ENCODE measurements at places on chromosomes 12 and 14.

DNA sequence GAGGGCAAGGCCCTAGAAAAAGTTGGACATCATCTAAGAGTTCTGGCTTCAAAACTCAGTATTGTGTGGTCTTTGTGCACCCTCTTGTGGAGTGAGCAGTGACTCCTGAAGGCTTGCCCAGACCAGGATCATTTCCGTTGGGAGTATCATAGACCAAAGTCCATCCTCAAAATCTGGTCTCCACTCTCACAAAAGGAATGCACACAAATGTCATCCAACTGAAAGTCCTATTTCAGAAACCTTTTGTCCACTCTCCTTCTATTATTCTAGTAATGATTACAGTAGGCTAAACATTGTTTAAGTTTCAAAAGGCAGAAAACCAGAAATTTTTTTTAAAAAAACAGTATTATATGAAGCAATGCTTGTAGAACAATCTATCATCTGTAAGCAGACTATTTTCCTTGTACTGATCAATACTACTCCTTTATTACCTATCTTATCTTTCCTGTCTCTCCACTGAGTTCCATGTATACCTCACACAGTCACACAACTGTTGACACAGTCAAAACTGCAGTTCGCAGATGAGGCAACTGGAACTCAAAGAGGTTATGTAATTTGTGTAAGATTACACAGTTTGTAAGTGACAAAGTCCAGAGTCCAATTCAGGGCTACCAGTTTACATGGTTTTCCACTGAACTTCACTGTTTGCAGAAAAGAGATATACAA, 41.4 kb downstream of the COX16 start:
- DNase-seq = no peak

DNA sequence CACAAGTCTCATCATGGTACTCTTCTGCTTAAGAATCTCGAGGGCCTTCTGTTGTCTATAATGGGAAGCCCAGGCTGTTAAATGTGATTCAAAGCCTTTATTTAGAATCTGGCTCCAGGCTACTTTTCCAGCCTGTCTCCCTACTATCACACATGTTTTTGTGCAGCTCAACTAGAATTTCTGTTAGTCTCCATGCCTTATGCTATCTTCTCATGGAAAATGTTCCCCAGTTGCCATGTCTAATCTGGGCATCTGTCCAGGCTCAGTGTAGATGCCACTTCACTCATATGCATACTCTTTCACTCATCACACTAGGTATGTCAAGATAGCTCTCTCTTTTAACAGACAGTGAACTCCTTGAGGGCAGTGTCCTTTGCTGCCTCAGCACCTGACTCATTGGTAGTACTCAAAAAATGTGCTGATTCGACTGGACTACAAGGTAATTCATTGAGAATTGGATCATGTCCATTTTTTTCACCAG, 145.3 kb downstream of the TTLL5 start:
- no peak for DNase-seq

DNA sequence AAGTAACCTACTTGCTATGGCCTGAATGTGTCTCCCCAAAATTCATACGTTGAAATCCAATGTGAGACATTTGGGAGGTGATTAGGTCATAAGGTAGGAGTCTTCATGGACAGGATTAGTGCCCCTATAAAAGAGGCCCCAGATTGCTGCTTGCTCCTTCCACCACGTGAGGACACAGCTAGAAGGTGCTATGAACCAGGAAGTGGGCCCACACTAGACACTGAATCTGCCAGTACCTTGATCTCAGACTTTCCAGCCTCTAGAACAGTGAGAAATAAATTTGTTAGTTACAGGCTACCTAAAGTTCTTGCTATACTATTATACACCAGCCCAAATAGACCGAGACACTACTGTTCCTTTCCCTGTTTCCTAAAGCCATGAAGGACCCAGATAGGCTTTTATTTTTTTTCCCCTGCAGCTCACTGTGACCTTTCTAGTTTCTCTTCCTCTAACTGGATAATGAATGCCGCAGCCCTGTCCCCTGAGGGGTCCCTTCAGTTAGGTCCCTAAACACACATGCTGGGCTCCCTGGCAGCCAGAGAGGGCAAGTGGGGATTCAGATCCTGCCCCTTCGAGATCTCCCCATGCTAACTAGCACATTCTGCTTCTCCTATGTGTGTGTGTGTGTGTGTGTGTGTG, 19.3 kb downstream of the SLC25A3 start:
- DNase-seq = no peak

GRCh38 chr14:65033181-65033580, 46.5 kb downstream of the FNTB start:
- DNase-seq = no peak

GRCh38 chr14:47328376-47328775, 347.0 kb downstream of the MDGA2 start:
- DNase-seq = no peak

GRCh38 chr14:98952593-98953350, 319.2 kb downstream of the BCL11B start:
- peak; percentile 82 for DNase-seq

DNA sequence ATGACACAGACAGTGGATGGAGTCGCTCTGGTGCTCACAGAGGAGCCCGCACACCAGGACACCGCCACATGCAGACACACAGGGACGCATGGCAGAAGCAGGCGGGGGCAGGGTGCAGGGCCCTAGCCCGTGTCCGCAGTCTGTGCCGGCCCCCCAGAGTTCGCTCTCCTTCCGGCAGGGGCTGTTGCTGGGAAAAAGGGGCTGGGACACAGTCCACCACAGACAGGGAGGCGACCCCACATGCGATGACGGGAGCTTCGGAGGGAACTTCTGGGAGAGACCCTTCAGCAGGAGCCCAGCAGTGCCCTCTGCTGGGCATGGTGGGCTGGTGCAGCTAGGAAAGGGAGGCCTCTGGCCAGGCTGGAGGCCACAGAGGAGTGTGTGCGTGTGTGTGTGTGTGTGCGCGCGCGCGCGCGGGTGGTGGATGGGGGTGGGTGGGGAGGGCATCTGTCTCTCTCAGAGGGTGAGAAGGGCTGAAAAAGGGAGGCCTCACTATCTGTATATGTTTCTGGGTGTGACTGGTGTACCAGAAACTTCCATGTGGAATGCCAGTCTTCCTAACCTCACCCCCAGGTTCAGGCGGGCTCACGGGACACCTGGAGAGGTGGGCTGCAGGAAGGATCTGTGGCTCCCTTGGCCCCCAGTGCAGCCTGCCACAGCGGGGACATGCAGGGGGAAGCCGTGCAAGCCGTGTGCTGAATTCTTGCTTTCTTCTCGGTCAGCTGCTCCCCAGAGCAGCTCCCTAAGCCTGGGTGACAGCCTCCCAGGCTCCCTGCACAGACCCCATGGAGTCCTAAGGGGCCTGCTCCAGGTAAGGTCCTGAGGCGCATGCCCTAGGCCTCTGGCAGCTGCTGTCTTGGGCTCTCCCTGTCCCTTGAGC, 60.7 kb downstream of the PLEKHG3 start:
- no peak for DNase-seq

GRCh38 chr12:47249719-47250357, 170.1 kb upstream of the AMIGO2 start:
- DNase-seq = no peak

- DNase-seq = no peak
Measured at GRCh38 chr12:78759367-78759766, 105.2 kb upstream of the SYT1 start.

GRCh38 chr14:33950320-33951182, at the start of gene EGLN3:
EGLN3 (minus strand) TSS chr14:33951074; CDS start chr14:33950752, 322 bp downstream.
- DNase-seq = no peak

- DNase-seq = no peak
Measured at GRCh38 chr14:22549981-22550673, 38.9 kb downstream of the DAD1 start.

DNA sequence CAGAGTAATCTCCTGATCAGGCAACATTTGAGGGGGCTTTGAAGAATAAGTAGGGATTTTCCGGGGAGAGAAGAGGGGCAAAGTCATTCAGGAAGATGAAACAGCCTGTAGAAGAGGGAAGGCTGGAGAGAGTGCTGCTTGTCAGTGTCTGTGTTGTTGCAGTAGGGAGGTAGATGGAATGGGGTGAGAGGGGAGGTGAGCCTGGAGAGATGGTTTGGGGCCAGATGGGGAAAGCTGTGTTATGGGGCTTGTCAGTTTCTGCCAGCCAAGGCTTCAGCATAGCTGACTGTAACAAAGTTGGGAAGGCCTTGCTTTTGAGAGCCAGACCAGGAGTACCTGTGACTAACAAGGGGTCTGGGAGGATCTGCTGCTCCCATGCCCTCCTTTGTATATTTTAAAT, 18.0 kb downstream of the BICD1 start:
- no peak for DNase-seq

DNA sequence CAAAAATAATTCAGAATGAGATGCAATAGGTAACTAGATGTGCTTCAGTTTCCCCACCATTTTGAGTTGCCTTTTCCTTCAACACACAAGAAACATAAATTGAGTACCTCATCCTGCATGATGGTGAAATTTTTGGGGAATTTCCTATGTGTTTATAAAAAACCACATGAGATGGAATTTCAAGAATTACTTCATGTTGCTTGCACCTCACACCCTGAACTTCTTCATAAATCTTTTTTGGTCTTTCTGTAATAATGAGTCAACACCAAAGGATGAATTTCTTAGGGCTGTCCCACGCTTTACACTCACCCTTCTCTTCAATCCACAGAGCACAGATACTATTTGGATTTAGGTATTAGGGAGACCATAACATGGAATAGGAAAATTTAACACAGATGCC, 22.6 kb upstream of the LUM start:
- no peak for DNase-seq

GRCh38 chr14:71141701-71142374, 234.6 kb downstream of the PCNX1 start:
- no peak for DNase-seq

GRCh38 chr14:90739318-90740068, 76.7 kb downstream of the TTC7B start:
- DNase-seq = peak; percentile 42

DNA sequence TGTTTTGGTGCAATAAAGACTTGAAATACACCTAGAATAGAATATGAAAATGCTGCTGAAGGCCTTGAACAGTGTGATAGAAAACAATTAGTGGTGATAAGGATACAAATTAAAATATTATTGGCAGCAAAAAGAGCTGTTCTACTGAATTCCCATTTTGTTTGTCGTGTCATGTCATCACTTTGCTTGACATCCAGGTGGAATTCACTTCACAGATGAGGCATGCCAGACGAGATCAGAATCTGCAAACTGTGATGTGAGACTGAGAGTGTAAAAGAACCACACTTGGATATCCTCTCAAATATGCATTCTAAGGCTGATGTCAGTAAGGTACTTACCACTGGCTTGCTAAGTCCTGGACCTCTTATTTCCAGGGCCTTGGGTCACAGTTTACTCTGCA, 635.1 kb upstream of the STXBP6 start:
- DNase-seq = no peak

DNA sequence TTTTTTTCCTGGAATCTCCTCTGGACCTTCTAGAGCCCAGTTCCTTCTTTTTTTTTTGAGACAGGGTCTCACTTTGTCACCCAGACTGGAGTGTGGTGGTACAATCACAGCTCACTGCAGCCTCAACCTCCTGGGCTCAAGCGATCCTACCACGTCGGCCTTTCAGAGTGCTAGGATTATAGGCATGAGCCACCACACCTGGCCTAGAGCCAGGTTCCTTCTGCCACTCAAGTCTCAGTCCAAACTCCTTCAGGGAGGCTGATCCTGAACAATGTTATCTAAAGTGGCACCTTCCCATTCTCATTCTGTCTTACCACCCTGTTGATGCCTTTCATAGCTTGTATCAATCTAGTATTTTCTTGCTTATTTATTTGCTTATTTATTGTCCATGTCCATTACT, 22.3 kb upstream of the ELK3 start:
- DNase-seq = no peak

DNA sequence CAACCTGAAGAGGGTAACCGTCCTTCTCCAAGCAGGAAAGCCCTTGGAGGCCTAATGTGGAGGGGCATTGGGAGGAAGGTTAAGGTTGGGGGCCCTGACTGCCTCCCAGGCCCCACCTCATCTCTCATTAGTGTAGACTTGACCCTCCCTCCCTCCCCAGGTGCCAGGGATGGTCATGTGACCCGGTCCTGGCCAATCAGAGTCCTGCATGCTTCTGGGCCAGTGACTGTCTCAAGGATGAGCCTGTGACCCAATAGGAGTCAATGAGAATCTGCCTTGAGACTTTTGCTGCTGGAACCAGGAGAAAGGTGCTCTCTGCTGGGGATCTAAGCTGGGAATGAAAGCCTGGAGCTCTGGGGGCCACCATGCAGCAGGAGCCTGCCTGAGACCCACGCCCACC, 70.8 kb downstream of the NCOR2 start:
- DNase-seq = no peak

DNA sequence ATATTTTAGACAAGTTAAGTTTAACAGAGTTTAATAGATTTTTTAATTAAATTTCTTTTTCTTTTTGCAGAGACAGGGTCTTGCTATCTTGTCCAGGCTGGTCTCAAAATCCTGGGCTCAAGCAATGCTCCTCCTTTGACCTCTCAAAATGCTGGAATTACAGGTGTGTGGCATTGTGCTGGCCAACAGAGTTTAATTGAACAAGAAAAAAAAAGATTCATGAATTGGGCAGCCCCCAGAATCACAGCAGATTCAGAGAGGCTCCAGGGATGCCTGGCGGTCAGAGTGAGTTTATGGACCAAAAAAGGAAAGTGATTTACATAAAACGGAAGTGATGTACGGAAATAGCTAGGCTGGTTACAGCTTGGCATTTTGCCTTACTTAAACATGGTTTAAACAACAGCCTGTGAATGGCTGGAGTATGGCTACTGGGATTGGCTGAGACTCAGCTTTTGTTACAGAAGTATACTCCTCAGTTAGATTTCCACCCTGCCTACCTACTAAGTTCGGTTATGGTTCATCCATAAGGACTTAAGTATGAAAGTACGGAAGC, 14.5 kb upstream of the TESPA1 start:
- DNase-seq = no peak

DNA sequence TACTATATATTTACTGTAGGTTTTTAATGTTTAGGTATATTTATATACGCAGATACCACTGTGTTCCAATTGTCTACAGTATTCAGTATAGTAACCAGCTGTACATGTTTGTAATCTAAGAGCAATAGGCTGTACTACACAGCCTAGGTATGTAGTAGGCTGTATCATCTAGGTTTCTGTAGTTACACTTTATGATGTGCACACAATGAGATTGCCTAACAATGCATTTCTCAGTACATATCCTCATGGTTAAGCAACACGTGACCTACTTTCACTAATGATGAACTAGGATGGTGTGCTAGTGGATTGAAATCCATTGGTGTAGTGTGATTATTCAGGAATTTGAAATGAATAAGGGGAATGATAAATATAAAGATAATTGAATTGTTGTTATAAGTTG, 77.7 kb downstream of the ETNK1 start:
- DNase-seq = no peak

DNA sequence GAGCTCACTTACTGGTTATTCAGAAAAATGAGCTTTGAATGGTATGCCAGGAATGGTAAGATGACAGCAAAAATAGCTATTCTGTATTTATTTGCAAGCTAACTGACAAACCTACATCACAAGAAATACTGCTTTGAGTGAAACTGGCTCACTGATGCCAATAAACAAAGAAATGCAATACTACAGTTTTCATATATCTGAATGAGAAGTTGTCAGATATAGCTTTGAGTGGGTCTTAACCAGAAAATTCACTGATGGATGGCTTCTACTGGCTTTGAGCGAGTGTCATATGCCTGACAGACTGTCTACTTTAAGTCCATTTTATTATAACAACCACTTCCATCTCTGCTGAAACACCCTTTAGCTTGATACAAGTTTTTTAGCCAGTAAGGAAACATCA, 330.1 kb downstream of the NELL2 start:
- DNase-seq = no peak

- DNase-seq = no peak
Measured at GRCh38 chr14:75549169-75549568, 26.9 kb downstream of the BATF start.
